ENCODE measurements at places on chromosomes 7 and 10.

DNA sequence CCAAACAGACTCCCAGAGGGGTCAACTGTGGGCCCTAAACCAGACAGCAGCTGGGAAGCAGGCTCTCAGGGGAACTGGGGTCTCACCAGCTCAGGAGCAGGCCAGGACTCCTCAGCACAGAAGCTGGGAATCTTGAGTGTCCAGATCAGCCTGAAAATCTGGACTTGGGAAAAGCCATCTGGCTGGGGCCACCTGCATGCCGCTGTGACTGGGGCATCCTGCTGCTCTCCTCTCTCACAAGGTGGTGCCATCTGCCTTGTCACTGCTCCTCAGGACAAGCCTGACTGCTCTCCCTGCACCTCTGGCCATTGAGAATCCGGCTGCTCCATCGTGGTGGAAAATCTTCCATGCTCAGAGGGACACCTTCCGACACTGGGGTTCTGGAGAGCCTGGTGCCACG, 141.4 kb downstream of the PLPP4 start:
- DNase-seq: no peak

- DNase-seq: no peak
Measured at GRCh38 chr7:75771224-75771623, 787 bp downstream of the CCL26 start.

- DNase-seq: no peak
Measured at GRCh38 chr10:56823849-56824248, 462.8 kb upstream of the ZWINT start.

- no peak for DNase-seq
Measured at GRCh38 chr7:113084496-113085172, 2.0 kb downstream of the GPR85 start.

DNA sequence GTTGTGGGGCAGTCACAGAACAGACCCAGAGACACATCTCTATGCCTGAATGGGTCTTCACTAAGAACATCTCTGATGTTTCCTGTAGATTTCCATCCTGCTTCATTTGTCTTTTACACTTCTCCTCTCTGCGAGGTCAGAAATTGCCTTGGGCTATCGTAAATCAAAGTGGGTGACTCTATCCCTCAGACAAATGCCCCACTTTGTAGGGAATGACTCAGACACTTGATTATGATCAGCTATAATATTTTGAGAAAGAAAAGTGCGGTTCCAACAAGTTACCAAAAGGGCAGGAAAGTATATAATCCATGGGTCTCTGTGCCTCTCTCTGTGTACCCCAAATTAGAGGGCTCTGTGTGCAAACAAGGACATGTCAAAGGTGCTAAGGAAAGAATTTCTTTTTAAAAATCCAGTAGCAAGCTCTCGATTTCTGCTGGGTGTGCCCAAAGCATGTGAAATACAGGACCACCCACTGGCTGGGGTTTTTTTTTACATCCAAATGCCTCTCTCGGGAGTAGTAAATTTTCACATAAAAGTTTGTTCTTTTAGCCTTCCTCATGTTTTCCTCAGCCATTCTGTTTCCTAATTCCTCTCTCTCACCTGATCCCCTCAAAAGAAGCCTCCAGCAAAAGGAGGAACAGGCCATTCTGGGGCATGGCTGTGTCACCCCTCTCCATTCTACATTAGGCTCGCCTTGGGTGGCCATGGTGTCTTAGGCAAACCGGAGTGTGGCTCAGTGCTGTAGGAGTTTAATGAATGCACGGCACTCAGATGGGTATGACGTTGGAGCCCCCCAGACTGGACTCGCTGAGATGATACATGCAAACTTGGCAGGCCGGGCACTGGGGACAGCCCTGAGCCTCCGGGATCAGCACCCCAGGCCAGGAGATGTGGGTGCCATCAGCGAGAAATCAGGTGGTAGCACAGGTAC, 6.3 kb upstream of the OPN4 start:
- no peak for DNase-seq

GRCh38 chr7:18824157-18824556, 293.3 kb downstream of the TWIST1 start:
- no peak for DNase-seq

DNA sequence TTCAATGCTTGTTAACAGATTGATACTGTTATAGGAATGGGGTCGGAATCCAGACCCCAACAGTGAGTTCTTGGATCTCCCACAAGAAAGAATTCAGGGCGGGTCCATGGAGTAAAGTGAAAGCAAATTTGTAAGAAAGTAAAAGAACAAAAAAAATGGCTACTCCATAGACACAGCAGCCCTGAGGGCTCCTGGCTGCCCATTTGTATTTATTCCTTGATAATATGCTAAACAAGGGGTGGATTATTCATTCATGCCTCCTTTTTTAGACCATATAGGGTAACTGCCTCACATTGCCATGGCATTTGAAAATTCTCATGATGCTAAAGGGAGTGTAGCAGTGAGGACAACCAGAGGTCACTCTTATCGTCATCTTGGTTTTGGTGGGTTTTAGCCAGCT, 717.2 kb upstream of the KCND2 start:
- no peak for DNase-seq

DNA sequence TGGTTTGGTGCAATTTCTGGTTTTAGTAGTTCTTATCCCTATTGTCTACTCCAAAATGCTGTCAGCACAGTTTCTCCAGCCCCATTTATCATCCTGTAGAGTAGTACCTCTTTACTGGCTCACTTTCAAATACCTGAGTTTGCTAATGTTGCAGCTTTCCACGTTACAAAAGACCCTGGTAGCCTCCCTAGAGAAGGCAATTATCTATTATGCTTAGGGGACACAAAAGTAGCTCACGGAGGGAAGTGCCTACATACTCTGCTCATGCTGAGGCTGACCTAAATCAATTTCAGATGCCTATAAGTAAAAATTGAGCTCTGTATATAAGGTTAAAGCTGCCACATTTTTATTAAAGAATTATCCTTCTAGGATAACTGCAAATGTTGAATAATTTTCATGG, 603.6 kb downstream of the CNTNAP2 start:
- no peak for DNase-seq

DNA sequence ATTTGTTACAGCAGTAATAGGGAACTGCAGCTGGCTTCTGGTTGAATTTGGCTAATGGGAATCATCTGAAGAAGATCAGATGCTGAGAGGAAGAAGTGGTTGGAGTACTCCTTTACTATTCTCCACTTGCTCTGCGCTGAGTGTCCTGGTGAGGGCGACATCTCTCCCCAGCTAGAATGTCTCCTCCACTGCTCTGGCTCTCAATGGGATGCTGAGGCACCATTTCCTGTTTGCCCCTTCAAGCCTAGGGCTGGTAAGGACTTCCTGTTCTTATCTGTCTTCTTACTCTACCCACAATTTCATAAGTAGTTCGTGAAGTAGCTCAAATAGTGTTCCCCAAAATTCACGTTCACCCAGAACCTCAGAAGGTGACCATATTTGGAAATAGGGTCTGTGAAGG, 43.2 kb upstream of the TES start:
- DNase-seq: no peak

- DNase-seq: no peak
Measured at GRCh38 chr7:83921271-83921940, 272.5 kb upstream of the SEMA3E start.

GRCh38 chr7:45687185-45687560, 113.0 kb downstream of the ADCY1 start:
- DNase-seq: no peak

- DNase-seq: no peak
Measured at GRCh38 chr7:135970682-135971365, 6.3 kb downstream of the MTPN start.

DNA sequence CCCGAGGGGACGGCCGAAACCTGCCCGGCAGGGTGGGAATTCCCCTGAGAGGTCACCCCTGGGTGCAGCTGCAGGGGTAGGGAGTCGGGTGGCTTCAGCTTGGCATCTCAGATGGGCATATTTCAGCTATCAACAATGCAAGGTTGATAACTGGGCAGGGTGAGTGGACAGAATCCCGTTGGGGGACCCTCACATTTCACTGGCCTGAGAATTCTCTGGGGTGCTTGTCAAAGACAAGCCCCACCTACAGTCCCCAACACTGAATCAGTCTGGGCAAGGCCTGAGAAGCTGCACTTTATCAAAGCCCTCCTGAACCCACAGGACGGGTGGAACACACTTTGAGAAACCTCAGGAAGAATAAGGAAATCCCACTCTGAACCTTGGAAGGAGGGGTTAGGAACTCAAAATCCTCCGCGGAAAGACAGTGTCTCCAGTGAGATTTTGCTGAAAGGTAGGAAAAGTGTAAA, 3.1 kb downstream of the RGS10 start:
- DNase-seq: no peak

DNA sequence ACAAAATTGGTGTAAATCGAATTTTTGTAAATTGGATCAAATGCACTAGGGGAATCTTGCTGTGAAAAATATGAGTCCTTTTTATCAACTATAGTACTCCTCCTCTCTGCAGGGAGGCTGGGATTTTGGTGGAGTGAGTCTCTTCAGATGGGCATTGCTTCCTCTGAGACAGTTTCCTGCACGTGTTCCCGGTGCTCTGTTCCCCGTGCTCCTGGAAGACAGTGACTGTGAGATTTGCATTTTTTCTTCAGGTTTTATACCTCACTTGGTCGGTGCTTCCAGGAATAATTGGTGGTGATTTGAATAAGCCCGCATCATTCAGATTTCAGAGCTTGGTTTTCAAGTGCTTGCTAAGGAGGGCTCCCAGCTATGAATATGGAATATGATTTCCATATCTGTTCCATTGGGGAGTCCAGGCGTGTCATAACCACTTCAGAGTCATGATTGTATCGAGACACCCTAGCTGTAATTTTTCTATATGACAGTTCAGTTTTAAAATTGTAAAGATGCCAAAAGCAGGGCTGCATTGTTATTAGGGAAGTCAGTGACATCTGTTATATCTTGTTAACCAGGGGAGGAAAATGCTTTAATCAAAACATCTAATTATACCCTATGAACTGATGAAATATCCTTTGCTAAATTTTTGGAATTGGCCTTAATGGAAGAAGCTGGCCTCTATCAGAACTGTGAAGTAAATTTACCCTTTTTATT, 12.3 kb downstream of the AUTS2 start:
- no peak for DNase-seq

GRCh38 chr10:73920089-73920488, 9.2 kb downstream of the PLAU start:
- peak; percentile 61 for DNase-seq

- DNase-seq: no peak
Measured at GRCh38 chr7:36795451-36796021, 71.2 kb upstream of the AOAH start.

DNA sequence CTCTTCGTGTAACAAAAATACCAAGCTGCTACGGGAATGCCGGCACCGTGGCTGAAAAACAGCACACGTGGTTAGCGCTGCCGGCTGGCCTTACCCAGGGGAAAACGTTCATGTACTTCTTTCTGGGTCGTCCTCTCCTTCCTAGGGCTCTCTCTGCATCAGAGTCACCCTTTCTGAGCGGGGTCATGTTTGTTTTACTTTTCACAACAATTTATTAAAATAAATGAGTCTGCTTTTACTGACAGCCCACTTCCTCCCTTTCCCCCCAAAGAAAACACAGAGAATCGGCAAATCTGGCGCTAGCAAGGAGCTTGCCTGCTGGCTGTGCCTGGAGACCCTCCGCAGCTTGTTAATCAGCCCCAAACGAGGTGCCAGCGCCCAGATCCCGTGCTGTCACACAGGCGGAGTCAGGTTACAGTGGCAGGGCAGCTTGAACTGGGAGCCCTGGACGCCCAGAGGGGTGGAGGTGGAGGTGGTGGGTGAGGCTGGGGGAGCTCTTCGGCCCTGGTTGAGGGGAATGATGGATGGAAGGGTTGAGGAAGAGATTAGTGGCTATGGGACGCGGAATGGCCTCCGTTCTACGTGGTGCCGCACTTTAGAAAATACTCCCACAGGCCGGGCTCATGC, 162.2 kb upstream of the TNS3 start:
- no peak for DNase-seq

DNA sequence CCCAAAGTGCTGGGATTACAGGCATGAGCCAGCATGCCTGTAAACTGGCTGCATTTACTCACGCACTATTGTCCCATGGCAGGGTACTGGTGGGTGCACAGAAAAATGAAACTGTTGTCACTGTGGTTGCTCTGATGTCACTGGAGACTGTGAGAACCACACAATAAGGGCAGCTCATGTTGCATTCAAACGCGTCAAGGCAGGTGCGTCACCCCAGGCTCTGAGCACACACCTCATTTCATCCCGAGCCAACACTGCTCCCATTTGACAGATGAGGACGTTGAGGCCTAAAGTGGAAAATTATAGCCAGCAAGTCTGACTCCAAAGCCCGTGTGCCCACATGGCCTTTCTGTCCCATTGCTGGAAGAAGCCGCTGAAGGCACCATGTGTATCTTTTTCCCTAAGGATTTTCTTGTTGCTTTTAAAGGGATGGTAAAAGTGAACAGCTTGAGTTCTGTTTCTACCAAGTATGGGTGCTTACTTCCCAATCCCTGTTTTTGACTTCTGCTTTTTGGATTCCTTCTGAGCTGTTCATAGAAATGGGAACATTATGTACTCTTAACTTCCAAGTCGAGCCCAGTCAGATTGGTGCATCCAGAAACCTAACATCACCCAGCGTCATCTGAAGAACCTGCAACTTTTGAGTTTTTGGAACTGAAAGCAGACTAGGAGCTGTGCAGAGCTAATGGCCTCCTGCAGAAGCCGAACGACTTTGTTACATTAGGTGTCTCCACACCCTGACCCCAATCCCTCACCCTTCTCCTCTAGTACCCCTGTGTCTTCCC, 60.1 kb upstream of the CARD11 start:
- no peak for DNase-seq

DNA sequence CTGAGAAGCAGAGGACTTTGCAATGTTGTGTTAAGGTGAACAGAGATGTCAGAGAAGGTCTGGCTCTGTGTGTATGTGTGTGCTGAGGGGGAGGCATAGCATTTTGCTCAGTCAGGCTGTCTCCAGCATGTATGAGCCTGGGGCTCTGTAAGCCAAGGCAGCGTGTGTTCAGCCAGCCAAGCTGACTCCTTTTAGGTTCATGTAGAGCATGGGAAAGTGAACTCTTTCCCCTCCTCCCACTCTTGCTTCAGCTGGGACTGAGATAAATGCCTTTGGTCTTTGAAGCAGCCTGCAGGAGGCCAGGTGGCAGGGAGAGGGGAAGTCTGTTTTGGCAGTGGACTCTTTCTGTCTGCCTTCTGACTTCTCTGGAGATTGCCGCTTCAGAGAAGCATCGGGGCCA, 3.8 kb downstream of the SFXN2 start:
- DNase-seq: peak; percentile 48

DNA sequence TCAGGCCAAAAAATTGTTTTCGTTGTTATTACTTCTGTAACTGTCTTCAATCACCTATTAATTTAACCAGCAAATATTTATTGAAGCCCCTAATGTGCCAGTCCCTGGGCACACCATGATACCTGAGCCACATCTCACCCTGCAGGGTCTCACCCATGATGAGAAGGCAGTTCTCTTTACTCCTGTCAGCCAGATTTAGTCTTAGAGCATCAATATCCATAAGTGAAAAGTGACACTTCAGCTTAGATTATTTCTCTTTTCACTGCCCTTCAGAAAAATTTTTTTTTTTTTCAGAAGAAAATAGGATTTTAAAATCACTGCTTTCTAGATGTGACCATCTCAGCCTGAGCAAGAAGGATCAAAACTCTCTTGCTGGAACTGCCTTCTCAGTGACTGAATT, 258.6 kb upstream of the NFE2L3 start:
- no peak for DNase-seq

- no peak for DNase-seq
Measured at GRCh38 chr7:1020849-1021251, 23.5 kb upstream of the GPR146 start.

All from uterus (tissue), 4 donors.